ENCODE measurements at places on chromosomes 1 and 21.
A peak's percentile ranks its signal among the peaks of the same experiment; 100 is the strongest.

- no peak for DNase-seq
These were observed 34.3 kb downstream of the SLC37A1 start for GRCh38 chr21:42547906-42548365.

DNA sequence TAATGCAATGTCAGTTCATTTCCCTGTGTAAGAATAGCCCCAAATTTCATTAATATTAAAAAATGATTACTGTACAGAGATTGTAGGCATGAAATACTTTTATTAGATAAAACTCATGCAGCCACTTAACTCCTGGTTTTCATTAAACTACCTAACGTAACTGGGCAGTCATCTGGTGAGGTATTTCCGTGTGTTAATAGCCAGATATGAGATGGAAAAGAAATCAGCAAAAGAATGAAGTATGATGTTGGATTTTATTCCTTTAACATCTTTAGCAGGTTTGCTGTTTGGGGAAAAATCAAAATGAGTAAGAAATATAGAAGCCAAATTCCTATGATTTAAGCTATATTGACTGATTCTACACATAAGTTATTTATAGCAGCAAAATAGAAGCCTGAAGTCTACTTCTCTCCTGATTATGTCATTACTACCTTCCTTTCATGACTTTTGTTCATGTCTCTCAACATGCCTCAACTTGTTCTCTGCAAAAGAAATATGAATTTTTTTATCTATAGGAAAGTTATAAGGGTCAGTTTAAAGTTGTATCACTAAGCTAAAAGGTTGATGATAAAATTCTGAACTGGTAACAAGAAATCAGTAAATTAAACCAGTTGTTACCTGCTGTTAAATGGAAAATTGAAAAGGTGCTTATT, 42.6 kb downstream of the CCDC18 start:
- no peak for DNase-seq

DNA sequence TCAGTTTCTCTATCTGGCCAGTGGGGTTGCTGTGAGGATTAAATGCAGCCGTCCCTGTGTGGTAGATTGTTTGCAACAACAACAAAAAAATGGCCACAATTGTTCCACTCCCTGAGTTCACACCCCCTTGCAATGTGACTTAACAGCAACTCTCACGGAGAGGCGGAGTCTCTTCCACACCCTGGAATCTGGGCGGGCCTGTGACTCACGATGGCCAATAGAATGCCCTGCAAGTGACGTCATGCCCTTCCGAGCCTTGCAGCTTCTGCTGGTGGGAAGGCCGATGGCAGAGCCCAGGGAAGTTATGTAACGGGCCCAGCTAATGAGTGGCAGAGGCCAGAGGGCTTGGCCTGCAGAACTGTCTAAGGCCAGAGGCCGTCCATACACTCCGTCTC, 87.9 kb downstream of the RIPK4 start:
- peak; percentile 97 for DNase-seq

GRCh38 chr1:194538453-194538852, 1352.0 kb upstream of the B3GALT2 start:
- DNase-seq: no peak

GRCh38 chr1:32501865-32502264, 37.0 kb downstream of the ZBTB8B start:
- DNase-seq: no peak

DNA sequence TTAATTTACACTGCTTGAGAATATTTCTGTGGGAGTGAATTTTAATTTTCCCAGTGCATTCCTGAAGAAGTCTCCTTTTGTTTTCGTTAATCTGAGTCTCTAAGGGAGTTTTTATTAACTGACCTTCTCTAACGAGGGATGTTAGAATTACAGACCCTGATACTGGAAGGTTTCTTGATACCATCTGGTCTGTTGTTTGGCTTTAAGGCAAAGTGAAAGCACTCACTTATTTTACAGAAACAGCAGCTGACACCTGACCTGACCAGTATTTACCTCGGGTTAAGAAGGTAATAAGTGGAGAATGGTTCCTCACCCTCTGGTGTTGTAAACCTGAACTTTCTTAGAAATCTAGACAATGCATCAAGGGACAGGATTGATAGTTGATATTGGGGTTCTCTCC, 12.4 kb downstream of the CDC14A start:
- no peak for DNase-seq

GRCh38 chr1:206489980-206490770, 17.2 kb upstream of the RASSF5 start:
- DNase-seq: peak; percentile 74

- no peak for DNase-seq
These were observed 26.1 kb upstream of the GTF2B start for GRCh38 chr1:88917321-88918025.

DNA sequence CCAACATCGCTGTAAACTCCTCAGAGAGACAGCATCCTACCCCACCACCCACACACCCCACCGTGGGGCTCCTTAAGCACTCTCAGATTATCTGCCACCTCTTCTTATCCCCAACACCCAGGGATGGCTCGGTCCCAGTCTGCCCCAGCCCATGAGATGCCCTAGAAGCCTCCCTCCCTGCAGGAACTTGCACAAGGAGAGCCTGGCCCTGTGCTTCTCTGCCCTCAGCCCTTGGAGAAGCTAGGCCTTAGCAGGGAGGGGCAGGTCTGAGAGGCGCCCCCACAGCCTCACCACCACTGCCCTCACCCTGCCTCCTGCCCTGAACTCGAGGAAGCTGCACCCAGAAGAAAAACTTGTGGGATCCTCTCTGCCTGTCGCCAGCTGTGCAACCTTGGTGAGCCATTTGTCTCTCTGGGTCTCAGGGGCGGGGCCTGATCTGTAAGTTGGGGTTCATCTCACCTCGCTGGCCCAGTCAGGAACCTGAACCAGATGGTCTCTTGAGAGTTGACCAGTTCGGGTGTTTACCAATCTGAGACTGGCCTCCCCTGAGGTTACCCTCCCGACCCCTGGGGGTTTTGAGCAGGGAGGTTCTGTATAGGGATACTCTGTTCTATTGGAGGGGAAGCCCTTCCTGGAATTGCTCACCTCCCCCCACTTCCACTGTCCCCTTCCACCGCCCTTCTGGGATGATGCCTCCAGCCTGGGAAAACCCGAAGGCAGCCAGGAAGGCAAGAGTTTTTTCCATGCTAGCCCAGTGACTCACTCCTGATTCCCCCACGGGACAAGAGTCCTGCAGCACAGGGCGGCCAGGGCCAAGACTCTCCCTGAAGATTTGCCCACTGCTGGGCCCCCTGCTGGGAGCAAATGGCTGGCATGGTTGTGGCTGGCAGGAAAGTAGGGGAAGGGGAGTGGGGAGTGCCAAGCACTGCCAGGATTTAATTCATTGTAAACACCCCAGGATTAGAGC, at the start of gene S100A3:
Gene S100A3 (minus strand): TSS at position 537 of the 967 bp plus-strand sequence. CDS start 773 bp downstream, outside the sequence.
- DNase-seq: peak; percentile 17

GRCh38 chr1:207962716-207963426, 51.9 kb upstream of the CD34 start:
- peak; percentile 71 for DNase-seq

- no peak for DNase-seq
These were observed 4.6 kb downstream of the MTARC1 start for GRCh38 chr1:220791285-220791684.

- no peak for DNase-seq
These were observed 128.2 kb upstream of the HOOK1 start for GRCh38 chr1:59686574-59686973.

- DNase-seq: no peak
These were observed 75.2 kb upstream of the KCNA3 start for GRCh38 chr1:110749960-110750359.

GRCh38 chr1:203136409-203137042, 9.0 kb downstream of the ADORA1 start:
- no peak for DNase-seq

- no peak for DNase-seq
These were observed 143.6 kb downstream of the VAV3 start for GRCh38 chr1:107821340-107821739.

- DNase-seq: peak; percentile 34
These were observed 17.4 kb upstream of the KCNAB2 start for GRCh38 chr1:6028042-6028850.

DNA sequence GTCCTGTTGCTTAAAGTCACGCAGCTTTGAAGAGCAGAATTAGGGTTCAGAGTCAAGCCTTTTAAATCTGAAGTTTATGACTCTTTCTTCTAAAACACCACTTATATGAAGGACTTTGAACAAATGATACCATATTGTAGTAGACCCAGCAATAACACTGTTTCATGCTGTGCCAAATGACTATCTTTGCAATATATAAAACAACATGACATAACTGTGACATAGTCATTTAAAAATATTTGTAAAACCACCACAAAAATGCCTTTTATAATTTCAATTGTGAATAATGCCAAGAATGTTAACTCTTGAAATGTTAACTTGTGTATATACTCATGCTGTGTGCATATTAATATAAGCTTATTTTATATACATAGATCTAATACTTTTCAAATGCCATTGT, 452.1 kb upstream of the NEGR1 start:
- no peak for DNase-seq

GRCh38 chr1:29549001-29549400, 312.7 kb downstream of the PTPRU start:
- no peak for DNase-seq

DNA sequence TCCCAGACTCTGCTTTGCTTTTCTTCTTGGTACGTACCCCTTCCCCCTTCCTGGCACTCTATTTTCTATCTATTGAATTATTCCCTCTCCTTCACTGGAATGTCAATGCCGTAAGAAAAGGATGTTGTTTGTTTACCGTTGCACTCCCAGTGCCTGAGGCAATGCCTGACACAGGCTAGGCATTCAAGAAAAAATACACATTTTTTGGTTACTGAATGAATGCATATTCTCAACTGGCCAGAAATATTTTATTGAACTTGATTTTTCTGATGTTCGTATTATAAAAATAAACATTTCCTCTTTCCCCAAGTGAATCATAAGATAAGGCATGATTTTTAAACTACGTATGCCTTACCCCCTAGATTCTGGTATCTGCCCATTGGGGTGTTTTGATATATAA, 41.2 kb downstream of the GNG12 start:
- DNase-seq: no peak

DNA sequence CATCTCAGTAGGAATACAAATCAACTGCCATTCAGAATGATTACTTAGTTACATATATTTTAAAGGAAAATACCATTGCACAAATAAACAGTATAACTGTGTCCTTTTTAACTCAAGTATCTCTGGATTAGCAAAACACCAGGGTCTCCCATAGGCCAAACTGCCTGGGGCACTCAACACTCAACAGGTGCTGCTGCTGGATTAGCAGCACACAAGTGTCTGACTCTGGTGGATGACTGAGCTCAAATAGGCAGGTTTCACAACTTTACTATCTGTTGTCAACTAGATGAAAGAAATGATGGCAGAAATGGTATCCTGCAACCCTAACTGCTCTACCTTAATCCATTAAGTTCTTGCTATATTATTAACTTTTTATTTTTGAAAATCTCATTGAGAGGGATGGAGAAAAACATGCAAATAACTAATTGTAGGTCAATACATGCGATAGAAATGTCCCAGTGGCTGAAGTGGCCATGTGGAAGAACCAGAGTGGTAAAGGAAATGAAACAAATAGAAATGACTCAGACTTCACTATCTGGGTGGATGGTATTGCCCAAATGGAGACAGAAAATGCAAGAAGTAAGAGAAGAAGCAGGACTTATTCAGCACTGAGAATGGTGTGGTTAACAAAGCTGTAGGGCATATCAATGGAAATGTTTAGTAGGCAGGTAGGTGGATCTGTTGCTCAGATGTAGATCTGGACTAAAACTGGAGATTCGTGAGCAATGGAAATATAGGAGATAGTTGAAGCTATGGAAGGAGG, 90.8 kb upstream of the CCDC190 start:
- no peak for DNase-seq

GRCh38 chr1:150628766-150629114, 672 bp downstream of the ENSA start:
- no peak for DNase-seq

GRCh38 chr1:147072482-147073432, 99.5 kb downstream of the PRKAB2 start:
- no peak for DNase-seq

Data from colonic mucosa (tissue), 4 donors.